ENCODE measurements at places on chromosomes 16 and 17.

GRCh38 chr17:64230791-64231408, 32.2 kb downstream of the TEX2 start:
- no peak for DNase-seq

- no peak for DNase-seq
Observed at GRCh38 chr16:23310217-23310616, 8.1 kb downstream of the SCNN1B start.

DNA sequence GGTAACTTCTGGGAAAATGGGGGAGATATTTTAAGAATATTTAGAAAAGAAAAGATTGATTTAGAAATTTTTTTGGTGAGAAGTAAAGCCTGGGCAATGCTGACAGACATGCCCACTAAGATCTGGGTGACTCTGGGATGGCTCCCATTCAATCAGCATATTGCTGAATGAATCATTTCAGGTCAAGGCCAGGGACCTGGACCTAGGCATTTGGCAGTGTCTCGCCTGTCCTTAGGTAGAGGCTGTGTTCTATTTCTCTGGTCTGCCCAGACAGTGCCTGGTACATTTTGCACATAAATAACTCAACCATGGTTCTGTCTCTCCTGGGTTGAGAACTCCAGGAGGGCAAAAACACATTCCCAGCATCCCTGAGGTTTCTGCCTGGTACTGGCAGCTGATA, 39.9 kb downstream of the SMPD3 start:
- no peak for DNase-seq

DNA sequence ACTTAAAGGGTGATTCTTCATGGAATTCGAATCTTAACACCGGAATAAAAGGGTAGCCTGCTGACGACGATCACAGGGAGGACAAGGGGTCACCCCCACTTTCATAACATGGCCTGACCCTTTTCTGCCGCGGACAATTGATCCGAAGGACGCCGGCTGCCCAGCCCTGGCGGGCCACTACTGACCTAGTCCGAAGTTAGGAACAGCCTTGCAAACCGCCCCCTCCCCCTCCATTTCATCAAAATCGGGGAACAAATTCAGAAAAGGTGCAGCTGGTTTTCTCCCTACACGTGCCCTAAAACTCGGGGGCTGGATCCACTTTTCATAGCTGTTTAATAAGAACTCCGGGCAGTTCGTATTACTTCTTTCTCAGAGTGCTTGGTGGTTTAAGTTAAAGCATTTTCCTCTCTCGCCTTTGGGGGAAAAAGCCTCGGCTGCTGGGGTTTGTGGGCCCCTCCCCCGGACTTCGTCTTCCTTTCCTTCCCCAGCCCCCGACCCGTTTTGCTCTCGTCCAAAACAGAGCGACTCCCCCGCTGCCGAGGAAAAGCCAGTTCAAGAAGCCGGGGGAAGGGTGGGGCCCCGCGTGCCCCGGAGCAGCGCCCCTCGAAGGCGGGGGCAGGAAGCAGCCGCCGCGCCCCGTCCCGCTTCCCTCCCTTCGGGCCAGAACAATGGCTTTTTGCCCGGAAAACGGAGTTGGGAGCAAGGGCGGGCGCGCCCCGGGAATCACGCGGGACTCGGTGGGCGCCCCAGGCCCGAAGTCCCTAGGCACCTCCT, 641 bp upstream of the CBX2 start:
- DNase-seq = no peak

- DNase-seq = no peak
Observed at GRCh38 chr17:82411396-82412053, 6.6 kb upstream of the HEXD start.

DNA sequence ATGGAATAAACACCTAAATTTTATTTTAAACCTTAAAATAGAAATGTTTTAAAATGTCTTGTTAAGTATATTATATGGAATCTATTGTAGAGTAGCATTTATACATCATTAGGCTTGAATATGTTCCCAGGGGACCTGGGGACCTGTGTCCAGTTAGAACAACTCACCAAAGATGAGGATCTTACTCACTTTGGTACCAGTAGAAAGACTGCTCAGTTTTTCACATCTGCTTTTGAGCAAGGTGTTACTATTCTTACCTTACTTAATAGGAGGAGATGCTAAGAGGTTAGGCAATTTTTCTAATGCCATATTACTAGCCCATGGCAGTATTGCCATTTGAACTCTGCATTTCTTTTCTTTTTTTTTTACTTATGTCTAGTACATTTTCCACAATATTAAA, 14.7 kb downstream of the STXBP4 start:
- DNase-seq = no peak

DNA sequence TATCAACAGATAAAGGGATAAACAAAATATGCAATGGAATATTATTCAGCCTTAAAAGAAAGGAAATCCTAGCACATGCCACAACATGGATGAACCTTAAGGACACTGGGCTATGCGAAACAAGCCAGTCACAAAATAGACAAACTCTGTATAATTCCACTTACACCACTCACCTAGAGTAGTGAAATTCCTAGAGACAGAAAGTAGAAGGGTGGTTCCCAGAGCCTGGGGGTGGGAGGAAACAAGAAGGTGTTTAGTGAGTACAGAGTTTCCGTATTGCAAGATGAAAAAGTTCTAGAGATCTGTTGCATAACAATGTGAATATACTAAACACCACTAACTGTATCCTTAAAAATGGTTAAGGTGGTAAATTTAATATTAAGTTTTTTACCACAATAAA, 10.0 kb downstream of the SPOP start:
- DNase-seq = no peak

All from stimulated activated CD4-positive, alpha-beta T cell treated with anti-CD3 and anti-CD28 coated beads, Interleukin-4, amount 100 ng/mL, for 24 hours (primary cell).